HT-29 (cell line): ENCODE measurements at places on chromosomes 2 and 18. TPM values are rescaled to one million over a fixed set of nuclear protein-coding genes. Genes with fewer than 3 reads are reported as not detected.

GRCh38 chr18:23716966-23717365, 27.7 kb downstream of the LAMA3 start:
- DNase-seq = no peak

Gene COL4A3
- not detected in 2 replicates for total RNA-seq

Gene TPO
- total RNA-seq = 0.41 and 1.4 TPM in 2 replicates

Gene ATP8B1
- total RNA-seq = 25.8 and 34.0 TPM in 2 replicates

DNA sequence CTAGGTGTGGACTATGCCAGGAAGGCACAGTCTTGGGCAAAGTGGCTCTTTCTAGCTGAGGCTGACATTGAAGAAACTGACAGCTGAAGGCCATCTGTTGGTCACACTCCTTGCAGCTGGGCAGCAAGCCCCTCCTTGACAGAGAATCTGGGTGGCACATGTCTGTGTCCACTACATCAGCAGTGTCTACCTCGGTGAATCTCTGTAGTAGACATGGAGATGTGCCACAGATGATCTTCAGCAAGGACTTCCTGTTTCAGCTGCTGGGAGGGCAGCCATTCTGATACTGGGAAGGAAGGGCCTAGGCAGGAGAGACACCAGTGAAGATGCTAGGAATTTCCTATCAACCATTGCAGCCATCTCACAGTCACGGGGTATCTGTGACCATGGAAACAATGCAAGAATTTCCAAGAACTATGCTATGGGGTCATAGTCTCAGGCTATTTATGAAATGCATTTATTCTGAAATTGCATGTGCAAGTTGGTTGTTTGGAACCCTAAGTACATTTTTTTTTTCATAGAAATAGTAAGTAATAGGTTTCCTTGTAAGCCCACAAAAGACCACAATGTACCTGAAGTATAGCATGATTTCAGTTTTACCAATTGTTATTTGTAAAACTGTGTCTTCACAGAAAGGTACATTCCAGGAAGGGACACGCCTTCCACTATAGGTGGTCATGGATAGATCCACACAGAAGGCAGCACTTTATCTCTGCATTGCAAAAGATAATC, 63.8 kb upstream of the DARS1 start:
- DNase-seq = no peak

Gene SOX11
- total RNA-seq = not detected in 2 replicates

DNA sequence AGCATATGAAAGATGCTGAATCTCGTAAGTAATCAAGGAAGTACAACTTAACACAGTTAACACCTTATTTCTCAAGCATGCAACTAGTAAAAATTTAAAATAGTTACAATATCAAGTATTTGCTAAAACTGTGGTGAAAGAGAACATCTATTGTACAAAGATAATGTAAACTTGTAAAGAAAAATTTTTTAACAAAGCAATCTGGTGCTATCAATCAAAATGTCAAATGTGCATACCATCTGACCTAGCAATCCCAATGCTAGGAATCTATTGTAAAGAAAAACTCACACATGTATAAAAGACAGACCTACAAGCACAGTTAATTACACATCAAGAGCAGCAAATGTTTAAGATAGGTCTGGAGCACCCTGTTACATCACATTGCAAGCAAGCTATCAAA, 90.1 kb downstream of the SLC66A3 start:
- no peak for DNase-seq

Gene MAP4K4
- 7.6 and 9.2 TPM in 2 replicates for total RNA-seq

- no peak for DNase-seq
These were observed 53.6 kb downstream of the CTDP1 start for GRCh38 chr18:79733135-79733701.

- DNase-seq = no peak
These were observed 90.9 kb upstream of the ASB18 start for GRCh38 chr2:236354973-236355595.

GRCh38 chr2:142139384-142139783, 8.6 kb upstream of the LRP1B start:
- no peak for DNase-seq

- DNase-seq = peak; percentile 98
These were observed 50.3 kb downstream of the SH2D6 start for GRCh38 chr2:85468704-85469349.

DNA sequence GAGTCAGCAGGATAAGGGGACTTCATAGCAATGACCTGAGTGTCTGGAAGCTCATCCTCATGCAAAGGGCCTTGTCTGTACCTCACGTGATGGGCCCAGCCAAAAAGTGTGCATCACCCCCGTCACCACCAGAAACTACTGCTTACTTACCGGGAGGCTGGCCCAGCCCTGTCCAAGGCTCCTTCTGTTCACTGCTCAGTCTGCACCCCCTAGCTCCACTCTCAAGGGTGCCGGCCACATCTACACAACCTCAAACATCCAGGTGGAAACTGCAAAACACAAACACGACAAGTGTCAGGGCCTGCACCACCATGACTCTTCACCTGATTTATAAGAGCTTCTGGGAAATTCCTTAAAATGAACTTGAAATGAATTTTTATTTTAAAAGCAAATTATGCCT, 55.1 kb downstream of the ADD2 start:
- no peak for DNase-seq

DNA sequence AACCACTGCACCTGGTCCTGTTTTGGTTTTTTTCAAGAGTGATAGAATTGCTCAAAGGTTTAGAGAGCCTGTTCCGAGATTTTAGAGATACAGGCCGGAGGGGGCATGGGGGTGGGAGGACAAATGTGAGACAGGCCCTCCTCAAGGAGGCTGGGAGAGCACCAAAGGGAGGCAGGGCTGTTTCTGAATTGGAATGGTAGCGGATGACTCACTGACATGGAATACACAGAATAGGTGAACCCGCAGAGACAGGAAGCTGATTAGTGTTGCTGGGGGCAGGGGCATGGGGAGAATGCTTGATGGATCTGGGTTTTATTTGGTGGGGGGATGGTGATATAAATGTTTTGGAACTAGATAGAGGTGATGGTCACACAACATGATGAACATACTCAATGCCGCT, 111.0 kb upstream of the MGAT5 start:
- DNase-seq = no peak

DNA sequence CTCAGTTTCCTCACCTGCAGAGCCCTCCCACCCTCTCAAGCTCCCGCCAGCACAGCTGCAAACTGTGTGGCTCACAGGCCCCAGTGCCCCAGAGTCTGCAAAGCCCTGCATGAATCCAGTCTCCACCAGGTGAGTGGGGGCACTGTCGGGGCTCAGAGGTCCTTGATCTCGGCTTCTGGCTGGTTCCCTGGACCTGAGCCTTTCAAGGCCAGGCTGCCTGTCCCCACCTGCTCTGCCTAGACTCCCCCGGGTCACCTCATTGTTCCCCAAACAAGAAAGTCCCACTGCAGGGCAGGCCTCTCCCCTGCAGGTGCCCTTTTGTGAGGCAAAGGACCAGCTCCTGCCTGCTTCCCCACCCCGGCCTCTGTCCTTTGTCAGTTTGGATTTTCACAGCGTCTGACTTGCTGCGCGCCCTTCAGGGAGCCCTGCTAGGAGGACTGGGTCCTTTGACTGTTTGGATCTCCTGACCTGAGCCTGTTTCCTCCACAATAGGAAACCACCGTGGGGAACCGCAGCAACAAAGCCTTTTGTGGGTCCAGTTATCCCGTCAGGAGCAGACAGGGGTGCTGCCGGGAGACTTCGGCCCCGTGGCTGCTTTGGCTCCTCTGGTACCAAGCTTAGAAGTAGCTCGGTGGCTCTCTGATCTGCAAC, 200.5 kb upstream of the HDAC4 start:
- no peak for DNase-seq

DNA sequence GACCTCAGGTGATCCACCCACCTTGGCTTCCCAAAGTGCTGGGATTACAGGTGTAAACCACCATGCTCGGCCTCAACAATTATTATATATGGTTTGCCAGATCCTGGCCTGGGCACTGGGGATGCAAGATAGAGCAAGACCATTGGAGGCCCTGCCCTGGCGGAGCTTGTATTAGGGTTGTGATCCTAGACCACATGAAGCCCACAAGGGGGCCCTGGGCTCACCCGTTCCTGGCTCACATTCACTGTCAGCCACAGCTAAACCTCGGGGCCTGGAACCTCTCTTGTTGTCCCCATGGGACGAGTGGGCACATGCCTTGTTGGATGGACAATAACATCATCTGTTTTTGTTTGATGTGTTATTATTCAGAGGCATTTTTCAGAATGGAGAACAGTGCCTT, 14.9 kb downstream of the HPCAL1 start:
- DNase-seq = no peak

GRCh38 chr18:70291295-70291574, 2.4 kb downstream of the SOCS6 start:
- DNase-seq = no peak

Gene NT5C1B
- not detected in 2 replicates for total RNA-seq

DNA sequence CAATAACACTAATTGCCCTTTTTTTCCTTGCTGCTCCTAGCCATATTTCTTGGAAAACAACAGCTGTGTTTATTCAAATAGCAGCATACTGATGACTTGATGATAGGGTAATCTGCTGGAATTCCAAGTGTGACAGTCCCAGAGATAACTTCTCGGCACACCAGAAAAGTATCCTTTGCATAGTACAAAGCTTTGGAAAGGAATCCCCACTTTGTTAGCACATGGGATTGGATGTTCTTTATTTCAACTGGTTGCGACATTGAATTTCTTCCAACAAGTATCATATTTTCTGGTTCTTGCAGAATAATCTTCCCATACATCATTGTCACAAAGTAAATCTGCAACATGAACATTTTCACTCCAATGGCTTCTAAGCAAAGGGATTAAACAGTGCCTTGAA, 445.8 kb upstream of the ACVR2A start:
- no peak for DNase-seq

Gene APCDD1
- not detected in 2 replicates for total RNA-seq

Gene CYP20A1
- 5.8 and 6.1 TPM in 2 replicates for total RNA-seq

DNA sequence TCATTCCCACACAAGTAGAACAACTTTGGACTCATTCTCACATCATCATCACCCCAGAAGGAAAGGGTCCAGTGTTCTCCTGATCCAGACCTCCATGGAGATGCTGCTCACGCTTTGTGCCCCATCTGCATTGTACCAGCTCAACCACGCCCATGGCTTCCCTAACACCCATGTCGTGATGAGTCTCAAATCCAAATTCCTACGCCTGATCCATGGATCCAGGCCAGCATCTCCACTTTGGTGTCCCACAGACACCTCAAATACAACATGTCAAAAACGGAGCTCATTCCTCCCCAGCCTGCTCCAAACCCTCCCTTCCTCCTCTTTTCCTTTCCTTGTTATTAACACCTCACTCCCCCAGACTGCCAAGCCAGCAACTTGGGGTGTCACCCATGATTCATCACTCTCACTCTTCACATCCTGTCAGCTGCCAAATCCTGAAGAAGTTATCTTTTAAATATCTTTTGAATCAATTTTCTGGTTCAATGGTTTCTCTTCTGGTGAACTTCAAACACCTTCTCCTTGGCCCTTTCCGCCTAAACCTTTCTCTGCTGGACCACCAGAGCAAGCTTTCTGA, 30.2 kb upstream of the FAM124B start:
- DNase-seq = no peak

DNA sequence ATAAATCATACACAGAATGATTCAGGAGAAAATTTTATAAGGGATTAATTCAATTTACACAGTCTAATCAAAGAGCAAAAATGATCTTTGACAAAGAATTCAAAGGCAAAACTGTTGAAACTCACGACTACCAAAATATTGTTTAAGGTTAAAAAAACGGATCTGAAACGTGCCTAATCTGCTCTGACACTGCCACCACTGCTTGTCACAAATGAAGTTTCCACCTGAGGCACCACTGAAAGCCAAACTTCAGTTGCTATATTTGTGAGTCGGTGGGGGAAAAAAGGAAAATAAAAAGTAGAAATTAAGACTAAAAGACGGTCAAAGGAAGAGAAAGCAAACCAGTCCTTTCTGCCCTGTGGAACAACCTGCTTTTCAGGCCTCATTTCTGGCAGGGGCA, 140.6 kb upstream of the DNMT3A start:
- no peak for DNase-seq

DNA sequence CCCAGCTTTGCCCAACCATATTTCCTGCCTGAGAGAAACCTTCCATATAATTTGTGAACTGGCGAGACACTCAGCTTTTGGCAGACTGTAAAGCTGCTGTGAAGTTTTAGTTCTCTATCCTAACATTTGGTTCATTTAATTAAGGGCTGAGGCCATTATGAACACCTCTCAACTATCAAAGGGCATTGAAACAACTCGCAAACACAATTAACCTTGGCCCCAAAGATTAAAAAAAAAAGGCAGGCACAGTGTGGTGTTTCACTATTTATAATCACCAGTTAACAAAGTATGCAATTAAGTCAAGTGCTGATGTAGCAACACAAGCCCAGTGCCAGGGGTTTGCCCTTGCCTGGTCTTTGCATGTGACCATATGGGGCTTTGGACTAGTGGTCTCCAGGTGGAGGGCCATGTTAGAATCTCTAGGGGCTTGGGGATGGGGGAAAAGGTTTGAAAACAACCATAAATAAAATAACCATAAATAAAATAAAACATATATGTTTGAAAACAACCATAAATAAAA, 297.6 kb upstream of the SKOR2 start:
- DNase-seq = no peak

GRCh38 chr2:36536776-36537175, 61.2 kb downstream of the FEZ2 start:
- DNase-seq = no peak

Gene USP37
- total RNA-seq = 3.9 and 4.1 TPM in 2 replicates

Gene PRKAG3
- total RNA-seq = not detected in 2 replicates

GRCh38 chr2:8511868-8512612, 169.8 kb upstream of the ID2 start:
- DNase-seq = no peak

Gene FZD7
- total RNA-seq = 17.4 and 18.2 TPM in 2 replicates

Gene RAB17
- total RNA-seq = 44.2 and 65.1 TPM in 2 replicates

DNA sequence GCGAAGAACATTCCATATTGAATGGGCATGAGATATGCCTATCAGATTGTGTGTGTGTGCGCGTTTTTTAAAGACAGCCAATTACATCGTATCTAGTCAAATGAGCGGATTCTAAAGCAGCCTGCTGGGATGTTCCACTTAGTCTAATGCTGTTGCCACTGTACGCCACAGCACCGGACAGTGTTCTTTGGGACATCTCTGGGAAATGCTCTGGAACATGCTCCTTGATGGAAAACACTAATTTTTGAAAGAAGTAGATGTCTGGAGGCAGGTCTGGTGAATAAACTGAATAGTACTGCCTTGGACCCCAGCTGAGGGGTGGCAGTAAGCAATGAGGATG, 3.6 kb upstream of the TMEM150A start:
- DNase-seq = no peak

DNA sequence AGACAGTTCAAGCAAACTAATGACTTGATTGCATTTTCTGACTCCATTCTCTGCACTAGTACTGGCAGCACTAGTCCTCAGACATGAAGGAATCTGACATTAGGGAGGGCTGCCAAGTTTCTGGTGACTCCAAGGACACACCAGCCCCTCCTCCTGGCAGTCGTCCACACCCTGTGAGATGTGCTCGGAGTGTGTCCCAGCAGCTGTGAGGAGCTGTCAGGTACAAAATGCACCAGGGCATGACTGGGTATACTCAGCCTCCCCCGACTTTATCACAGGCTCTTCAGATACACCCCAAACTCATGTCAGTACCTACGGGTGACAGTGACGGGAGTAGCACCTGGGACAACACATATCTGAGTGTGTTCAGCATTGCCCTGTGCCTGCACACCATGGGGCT, 43.1 kb downstream of the EDAR start:
- DNase-seq = no peak
